ENCODE measurements at places on chromosomes 1 and 21.

- H3K27me3 ChIP-seq, result no peaks in the 10 kb centered on the region
- DNase-seq, result peak; percentile 33
- H3K36me3 ChIP-seq, result no peaks in the 10 kb centered on the region
- H3K4me3 ChIP-seq, result no peak overlapping the region
- peaks cover 13% of the 10 kb centered on the region for H3K4me1 ChIP-seq
Observed at GRCh38 chr1:111251570-111251969, 24.1 kb downstream of the CHI3L2 start.

DNA sequence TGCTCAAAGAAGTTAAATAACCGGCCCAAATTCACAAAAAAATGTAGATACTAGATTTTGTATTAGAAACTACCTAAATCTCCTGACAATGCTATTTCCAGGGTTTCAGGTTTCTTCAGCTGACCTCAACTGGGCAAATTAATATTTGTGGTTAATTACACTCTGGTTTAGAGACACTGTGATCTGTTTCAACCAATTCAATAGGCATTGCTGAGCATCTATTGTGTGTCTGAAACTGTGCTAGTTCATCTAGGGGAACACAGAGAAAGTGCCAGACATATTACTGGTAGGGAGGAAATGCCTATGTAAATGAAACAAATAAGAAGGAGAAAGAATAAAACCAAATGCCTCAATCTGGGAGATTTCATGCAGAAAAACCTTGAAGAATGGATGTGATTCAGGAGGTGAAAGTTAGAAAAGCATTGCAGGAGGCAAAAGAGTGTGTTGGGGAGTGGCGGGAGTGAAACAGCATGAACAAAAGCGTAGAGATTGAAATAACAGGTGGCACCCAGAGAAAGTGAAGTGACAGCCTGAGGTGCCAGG, 51.3 kb upstream of the IVNS1ABP start:
- H3K4me1 ChIP-seq, result no peaks in the 10 kb centered on the region
- H3K27ac ChIP-seq, result no peak overlapping the region
- no peaks in the 10 kb centered on the region for H3K27me3 ChIP-seq
- no peak for DNase-seq
- no peaks in the 10 kb centered on the region for H3K36me3 ChIP-seq

DNA sequence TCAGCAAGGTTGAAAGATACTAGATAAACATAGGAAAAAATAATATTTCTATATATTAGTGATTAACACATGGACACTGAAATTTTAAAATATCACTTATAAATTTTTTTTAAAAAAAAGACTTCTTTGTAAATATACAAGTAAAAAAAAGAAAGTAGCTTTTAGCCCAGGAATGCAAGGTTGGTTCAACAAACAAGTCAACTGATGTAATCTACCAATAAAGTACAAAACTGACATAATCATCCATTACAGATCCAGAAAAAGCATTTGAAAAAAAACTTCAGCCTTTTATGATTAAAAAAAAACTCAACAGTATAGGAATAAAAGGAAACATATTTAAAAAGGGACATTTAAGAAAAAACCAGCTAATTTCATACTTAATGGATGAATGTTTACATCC, 48.4 kb downstream of the TRMT1L start:
- H3K4me3 ChIP-seq, result no peak overlapping the region
- H3K27me3 ChIP-seq, result no peaks in the 10 kb centered on the region
- H3K4me1 ChIP-seq, result no peaks in the 10 kb centered on the region
- DNase-seq, result no peak
- H3K36me3 ChIP-seq, result no peaks in the 10 kb centered on the region

DNA sequence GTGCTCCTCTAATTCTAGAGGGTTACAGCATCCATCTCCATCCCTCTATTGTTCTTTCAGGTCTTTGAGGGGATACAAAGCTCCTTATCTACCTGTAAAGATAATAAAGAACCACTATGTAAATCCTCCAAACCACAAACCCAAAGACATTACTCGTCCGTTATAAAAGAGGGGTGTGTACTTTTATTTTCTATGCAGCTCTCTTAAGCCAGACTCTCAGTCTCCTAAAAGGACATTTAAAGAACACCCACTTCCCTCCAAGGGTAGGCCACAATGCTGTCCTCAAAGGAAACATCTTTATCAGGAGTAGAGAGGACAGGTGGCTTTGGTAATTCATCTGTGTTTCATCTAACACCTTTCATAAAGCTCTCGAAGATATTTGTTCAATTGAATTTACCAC, 67.9 kb upstream of the DYNLT5 start:
- H3K27me3 ChIP-seq, result no peaks in the 10 kb centered on the region
- H3K36me3 ChIP-seq, result no peaks in the 10 kb centered on the region
- no peak overlapping the region for H3K4me3 ChIP-seq
- no peak overlapping the region for H3K27ac ChIP-seq
- no peaks in the 10 kb centered on the region for H3K4me1 ChIP-seq
